ENCODE measurements at places on chromosomes 4 and X.
A peak's percentile ranks its signal among the peaks of the same experiment; 100 is the strongest.

DNA sequence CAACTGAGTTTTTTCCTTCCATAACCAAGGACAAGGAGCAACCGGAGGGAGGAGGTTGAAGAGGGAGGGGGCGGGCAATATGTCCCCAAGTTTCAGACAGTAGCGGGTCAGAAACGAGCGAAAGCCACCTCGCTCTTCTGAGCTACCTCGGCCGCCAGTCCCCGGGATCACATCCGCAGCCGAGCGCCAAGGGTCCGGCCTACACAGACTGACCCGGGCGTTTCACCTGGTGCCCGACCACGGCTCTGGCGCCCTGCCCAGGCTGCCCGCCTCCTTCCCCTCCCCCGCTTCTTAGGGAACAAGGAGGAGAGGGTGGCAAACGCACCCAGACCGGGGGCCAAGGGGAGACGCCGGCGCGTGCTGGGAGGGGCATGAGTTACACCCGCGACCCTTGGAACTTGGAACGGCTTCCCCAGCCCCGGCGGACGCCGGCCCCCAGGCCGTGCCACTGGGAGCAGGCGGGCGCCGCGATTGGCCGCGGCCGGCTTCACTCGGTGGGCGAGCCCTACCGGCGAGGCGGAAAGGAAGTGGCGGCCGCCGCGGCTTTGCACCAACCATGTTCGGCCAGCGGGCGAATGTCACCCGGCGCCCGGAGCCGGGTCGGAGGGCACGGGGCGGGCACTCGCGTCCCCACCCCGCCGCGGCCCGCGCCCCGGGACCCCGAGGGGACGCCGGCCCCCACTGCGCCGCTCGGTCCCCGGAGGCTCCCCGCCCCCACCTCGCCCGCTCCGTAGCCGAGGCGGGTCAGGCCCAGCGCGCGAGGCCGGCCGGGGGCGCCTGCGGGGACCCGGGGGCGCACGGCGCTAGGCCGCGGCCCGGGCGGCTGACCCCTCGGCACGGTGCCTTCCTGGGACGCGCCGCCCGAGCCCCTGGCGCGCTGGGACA lies 1.5 kb downstream of the IRF2 start:
- DNase-seq, result peak; percentile 66

DNA sequence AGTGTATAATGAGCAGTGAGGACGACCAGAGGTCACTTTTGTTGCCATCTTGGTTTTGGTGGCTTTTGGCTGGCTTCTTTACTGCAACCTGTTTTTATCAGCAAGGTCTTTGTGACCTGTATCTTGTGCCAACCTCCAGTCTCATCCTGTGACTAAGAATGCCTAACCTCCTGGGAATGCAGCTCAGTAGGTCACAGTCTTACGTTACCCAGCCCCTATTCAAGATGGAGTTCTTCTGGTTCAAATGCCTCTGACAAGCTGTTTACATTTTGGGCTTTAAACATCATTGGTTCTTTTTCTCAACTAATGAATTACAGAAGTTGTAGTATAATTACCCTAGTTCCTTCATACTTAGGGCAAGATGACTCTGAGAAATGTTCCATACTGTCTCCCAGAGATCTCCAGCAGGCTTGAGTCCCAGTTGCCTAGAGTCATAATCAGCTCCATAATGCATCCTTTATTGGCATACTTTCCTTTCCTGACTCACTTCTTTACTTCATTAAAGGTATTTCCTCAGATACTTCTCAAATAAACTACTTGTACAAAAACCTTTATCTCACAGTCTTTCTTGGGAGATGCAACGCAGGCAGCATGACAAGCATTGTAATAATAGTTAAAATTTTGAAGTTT lies 136.5 kb downstream of the KDM6A start:
- DNase-seq, result no peak

DNA sequence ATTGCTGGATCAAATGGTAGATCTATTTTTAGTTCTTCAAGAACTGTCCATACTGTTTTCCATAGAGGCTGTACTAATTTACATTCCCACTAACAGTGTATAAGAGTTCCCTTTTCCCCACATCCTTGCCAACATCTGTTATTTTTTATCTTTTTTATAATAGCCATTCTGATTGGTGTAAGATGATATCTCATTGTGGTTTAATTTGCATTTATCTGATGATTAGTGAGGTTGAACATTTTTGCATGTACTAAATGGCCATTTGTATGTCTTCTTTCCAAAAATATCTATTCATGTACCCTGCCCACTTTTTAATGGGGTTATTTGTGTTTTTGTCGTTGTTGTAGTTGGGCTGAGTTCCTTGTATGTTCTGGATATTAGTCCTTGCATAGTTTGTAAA lies 35.4 kb upstream of the PRKG2 start:
- DNase-seq, result no peak

- DNase-seq, result no peak
These were observed 3.7 kb downstream of the MTMR1 start for GRCh38 chrX:150696866-150697265.

DNA sequence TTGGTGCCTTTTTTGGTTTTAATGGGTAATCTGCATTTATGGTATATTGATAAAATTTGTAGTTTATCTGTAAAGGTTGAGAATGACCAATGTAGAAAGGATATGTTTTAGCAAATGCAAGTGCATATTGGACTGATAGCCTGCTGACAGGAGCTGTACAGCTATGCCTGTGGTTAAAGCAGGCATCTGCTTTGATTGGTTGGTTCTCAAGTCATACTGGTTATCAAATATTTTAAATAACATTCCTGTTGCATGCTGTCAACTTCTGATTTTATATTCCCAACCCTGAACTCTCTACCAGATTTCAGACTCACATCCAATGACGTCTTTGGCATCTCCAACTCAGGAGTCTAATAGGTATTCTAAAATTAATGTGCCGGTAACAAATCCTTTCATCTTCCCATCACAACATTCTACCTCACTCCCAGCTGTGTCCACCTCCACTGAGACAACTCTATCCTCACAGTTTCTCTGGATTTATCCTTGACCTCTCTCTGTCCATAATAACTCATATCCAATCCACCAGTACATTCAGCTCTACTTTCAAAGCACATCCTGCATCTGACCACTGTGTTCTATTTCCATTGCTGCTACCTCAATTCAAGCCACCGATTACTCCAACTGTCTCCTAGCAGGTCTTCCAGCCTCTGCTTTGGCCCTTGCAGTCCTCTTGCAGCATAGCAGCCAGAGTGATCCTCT lies 125.7 kb downstream of the CAMK2D start:
- no peak for DNase-seq

- DNase-seq, result no peak
These were observed 75.9 kb downstream of the SLC9A7 start for GRCh38 chrX:46683048-46683447.

GRCh38 chrX:3520458-3520857 lies 174.0 kb upstream of the MXRA5 start:
- no peak for DNase-seq

DNA sequence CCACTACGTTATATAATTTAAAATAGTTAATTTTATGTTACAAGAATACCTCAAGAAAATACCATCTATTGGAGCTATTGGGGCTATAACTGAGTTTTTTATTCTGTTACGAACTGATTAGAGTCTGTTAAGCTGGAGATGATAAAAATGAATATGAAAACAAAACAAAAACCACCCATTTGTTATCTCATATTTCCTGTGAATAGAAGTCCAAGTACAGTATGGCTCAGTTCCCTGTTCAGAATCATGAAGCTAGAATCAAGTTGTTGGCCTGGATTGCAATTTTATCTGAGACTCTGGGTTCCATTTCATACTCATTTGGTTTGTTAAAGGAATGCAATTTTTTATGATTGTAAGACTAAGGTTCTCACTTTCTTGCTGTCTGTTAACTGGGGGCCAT lies 319.1 kb upstream of the PCDH18 start:
- DNase-seq, result no peak

GRCh38 chr4:176150356-176150682 lies 45.1 kb downstream of the SPATA4 start:
- DNase-seq, result no peak

DNA sequence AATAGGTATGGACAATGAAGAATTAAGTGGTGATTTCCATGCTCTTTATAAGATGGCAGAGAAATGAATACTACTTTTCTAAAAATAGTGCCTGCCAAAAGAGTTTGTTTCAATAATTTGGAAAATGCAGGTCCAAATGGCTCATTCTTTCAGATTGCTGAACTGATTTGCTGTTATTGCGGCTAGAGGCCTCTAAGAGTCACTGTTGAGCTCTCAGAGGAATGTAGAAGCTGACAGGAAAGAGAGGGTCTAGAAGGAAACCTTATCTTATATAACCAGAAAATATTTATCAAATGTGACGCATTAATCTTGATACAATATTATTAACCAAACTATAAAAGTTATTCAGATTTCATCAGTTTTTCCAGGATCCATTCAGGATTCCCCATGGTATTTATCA lies 65.7 kb upstream of the PAGE1 start:
- no peak for DNase-seq

DNA sequence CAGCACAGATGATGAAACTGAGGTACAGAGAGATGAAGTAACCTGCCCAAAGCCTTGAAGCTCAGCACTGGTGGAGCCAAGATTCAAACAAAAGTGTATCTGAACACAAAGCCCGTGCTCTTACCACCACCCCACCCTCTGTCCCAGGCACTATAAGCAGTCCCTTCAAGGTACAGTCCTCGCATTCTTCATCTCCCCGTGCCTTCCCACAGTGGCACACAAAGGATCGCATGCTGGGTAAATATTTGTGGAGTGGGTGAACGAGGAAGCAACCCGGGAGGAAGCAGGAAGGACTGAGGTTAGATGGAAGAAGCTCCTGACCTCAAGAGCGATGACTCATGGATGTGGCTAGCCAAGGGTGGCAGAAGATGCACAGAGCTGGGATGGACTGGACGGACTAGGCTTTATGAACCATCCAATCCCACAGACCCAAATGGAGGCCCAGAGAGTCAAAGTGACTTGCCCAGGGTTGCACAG lies 18.4 kb downstream of the IQSEC2 start:
- no peak for DNase-seq

DNA sequence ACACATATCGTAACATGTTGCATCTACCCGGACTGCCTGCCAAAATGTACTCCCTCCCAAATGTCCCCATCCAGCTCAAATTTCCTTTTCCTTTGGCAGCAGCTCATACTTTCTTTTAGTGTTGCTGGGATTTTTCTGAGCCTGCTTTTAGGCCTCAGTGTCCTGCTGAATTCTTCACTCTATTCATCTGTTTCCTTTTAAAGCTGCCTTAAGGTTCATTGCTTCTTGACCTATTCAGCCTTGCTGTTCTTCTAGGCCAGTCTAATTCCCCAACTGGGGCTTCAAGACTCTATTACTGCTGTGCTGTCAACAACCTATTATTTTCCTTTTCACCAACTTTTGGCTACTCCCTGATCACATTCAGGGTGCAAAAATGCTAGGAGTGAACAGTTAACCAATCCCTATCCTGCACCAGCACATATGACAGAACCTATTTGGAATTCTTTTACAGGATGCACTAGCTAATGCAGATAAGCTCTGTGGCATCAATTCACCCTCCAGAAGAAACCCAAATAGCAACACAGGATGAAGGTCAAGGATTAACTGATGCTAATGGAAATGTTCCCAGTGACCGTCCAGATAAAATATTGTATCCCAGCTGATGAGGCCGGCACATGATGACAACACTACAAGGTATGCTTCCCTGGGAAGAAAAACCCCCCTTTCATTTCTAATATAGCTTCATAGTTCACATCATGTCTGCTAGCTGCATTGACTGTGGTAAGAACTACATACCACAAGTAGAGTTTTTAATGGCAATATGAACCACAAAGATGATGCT lies 114.7 kb upstream of the TTC29 start:
- DNase-seq, result no peak
